Ovary (tissue), 10 donors: ENCODE measurements at places on chromosomes 16 and 17. TPM values are rescaled to one million over a fixed set of nuclear protein-coding genes. Genes with fewer than 3 reads are reported as not detected.

Gene RUSF1
- 91.2 TPM for total RNA-seq

Gene CBFB
- 58.3 TPM for total RNA-seq

DNA sequence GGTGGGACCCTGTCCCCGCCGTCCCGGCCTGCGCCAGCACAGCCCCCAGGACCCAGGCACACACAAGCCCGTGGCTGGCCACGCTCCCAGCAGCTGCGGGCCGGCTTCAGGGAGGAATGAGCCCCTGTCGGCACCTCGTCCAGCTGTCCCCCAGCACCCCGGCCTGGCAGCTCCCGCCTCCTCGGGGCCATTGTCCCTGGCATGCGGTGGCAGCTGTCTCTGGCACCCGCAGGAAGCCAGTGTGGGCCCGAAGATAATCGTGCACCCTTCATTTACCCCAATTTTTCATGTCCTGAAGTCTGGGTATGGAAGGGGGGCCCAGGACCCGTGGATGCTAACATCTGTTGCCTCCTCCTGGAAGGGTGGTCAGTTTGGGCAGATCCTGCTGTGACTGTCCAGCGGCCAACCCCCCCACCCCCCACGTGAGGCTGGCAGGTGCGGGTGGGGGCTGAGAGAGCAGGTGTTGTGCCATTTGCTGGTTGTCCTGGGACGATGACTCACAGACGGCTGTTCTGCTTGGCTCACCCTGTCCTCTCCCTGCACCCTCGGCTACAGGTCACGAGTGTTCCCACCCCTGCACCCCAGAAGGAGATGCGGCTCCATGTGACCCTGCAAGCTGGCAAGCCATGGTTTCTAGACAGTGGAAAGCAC is 4.0 kb upstream of the LMF1 start:
- no peak for DNase-seq
- no peak overlapping the region for H3K27ac ChIP-seq
- no peaks in the 10 kb centered on the region for H3K27me3 ChIP-seq
- H3K4me1 ChIP-seq, result peaks cover 16% of the 10 kb centered on the region
- no peak overlapping the region for H3K4me3 ChIP-seq

Gene CCR7
- 0.37 TPM for total RNA-seq

- DNase-seq, result no peak
- H3K4me1 ChIP-seq, result peaks cover 10% of the 10 kb centered on the region
- no peaks in the 10 kb centered on the region for H3K36me3 ChIP-seq
- H3K4me3 ChIP-seq, result no peak overlapping the region
- no peak overlapping the region for H3K27ac ChIP-seq
Measured at GRCh38 chr17:44008205-44008909, 3.9 kb downstream of the NAGS start.

GRCh38 chr17:6780001-6780400 is 4.0 kb downstream of the FBXO39 start:
- no peaks in the 10 kb centered on the region for H3K27me3 ChIP-seq
- no peak overlapping the region for H3K27ac ChIP-seq
- no peak for DNase-seq
- H3K4me3 ChIP-seq, result no peak overlapping the region

Gene KRT40
- total RNA-seq, result not detected

GRCh38 chr17:39628655-39629493 is 2.1 kb downstream of the PPP1R1B start:
- no peak for DNase-seq
- H3K4me3 ChIP-seq, result no peak overlapping the region
- H3K27ac ChIP-seq, result no peak overlapping the region
- H3K27me3 ChIP-seq, result no peaks in the 10 kb centered on the region
- no peaks in the 10 kb centered on the region for H3K36me3 ChIP-seq

DNA sequence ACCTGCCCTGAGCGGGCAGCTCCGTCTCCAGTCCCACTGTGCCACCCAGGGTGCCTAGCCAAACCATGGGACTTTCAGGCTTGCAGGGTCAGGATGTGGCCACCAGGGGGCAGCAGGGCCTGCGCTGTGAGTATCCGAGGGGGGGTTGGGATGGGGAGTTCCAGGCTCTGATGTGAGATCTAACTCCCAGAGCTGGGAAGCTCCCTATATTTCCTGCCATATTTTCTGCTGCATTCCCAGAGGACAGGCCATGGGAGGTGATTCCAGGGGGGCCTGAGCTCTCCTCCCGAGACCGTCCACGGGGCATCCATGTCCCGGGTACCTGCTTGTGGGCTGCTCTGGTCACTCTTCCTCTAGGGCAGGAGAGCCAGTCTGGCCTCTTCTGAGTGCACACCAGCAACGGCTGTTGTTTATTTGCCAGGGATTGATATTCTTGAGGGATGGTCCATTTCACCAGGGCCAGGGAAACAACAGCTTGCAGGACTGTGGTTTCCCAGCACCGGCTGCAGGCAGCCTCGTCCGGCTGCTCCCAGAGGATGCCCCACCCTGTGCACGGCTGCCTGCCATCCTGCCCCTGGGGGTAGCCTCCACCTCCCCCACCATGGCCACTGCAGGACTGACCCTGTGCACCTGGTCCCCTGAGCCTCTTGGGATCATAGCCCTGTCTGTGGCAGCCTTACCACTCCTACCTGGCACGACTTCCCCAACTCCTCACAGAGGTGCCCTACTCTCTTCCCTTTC is 1.2 kb downstream of the GPR142 start:
- H3K4me3 ChIP-seq, result no peak overlapping the region
- no peaks in the 10 kb centered on the region for H3K27me3 ChIP-seq
- H3K27ac ChIP-seq, result no peak overlapping the region
- H3K36me3 ChIP-seq, result no peaks in the 10 kb centered on the region
- DNase-seq, result peak; percentile 71

DNA sequence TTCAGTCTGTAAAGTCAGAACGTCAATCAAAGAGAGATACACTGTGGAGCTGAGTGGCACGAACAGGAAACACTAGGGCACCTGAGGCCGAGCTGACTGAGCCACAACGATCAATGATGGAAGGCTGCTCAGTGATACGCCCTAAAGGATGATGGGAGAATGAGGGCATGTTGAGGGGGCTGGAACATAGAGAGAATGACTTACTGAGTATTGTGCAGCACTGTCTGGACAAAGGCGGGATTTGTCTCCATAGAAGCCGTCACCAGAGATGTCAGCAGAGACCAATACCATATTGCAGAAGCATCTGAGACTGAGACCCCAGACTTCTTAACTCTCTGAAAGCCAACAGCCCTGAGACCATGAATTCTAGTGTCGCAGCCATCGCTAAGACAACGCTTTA is 33.4 kb downstream of the ZZEF1 start:
- H3K36me3 ChIP-seq, result no peaks in the 10 kb centered on the region
- H3K4me1 ChIP-seq, result no peaks in the 10 kb centered on the region
- H3K4me3 ChIP-seq, result no peak overlapping the region

Gene DHRS7C
- total RNA-seq, result not detected

DNA sequence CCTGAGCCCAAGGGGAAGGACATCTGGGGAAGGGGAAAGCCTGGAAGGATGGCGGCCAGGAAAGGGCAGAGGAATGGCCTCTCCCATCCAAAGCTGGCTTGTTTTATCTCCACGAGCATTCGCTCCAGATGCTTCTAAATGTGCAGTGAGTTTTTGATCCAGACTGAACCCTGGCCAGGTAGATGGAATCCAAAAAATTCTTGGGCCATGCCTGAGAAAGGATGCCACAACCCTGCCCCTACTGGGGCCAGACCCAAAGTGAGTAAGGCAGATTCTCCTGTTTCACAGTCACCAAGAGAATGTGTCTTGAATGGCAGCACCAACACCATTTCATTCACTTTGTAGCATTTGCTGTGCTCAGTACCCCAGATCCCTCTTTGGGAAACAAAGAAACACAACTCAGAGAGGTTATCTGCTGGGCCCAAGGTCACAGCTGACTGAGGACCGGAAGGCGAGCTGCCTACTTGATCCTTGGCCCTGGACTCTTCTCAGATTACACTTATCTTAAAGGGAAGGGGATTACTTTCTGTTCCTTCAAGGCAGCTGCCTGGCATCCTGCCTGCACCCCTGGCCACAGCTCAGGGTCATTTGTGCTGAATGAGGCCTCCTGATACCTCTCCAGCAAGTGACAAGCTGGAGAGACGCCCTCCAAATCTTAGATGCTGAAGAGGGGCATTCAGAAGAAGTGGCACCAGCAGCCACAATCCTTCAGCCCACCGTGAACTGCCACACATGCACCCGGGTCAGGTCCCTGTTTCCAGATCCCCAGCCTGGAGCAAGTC is 3.6 kb downstream of the LRRC75A start:
- DNase-seq, result no peak
- H3K4me1 ChIP-seq, result peaks cover 31% of the 10 kb centered on the region
- no peak overlapping the region for H3K27ac ChIP-seq

Gene GJC1
- 5.6 TPM for total RNA-seq

GRCh38 chr17:55737976-55738501 is 12.8 kb upstream of the PCTP start:
- no peak overlapping the region for H3K4me3 ChIP-seq
- no peaks in the 10 kb centered on the region for H3K36me3 ChIP-seq
- H3K4me1 ChIP-seq, result no peaks in the 10 kb centered on the region
- H3K27ac ChIP-seq, result no peak overlapping the region
- H3K27me3 ChIP-seq, result no peaks in the 10 kb centered on the region
- DNase-seq, result no peak

Gene ZP2
- not detected for total RNA-seq

Gene HOXB5
- 0.45 TPM for total RNA-seq

GRCh38 chr16:81647527-81647926 is 131.6 kb upstream of the PLCG2 start:
- peaks cover 8% of the 10 kb centered on the region for H3K4me1 ChIP-seq
- no peak overlapping the region for H3K27ac ChIP-seq
- no peak overlapping the region for H3K4me3 ChIP-seq

DNA sequence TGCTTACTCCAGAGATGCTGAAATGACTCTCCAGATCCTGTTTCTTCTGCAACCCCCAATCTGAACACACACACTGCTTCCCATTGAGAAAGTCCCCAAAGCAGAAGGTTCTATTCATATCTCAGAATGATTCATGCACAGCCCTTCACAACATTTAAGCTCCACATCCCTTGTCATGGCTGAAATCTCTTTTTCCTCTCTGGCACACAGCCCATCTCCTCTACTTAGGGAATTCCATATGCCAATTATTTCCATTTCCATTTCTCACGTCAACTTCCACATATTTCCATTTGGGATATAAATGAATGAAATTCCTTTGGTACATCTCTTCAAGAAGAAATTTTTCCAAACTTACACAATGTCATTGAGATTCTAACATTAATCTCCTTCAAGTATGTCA is 119.6 kb downstream of the CDH11 start:
- peaks cover 2% of the 10 kb centered on the region for H3K4me1 ChIP-seq
- no peak overlapping the region for H3K27ac ChIP-seq
- H3K4me3 ChIP-seq, result no peak overlapping the region

Gene ACSM2A
- not detected for total RNA-seq

Gene C17orf50
- not detected for total RNA-seq

Gene KRTAP4-5
- not detected for total RNA-seq

Gene TEKT5
- total RNA-seq, result not detected

Gene KRTAP3-1
- total RNA-seq, result not detected

DNA sequence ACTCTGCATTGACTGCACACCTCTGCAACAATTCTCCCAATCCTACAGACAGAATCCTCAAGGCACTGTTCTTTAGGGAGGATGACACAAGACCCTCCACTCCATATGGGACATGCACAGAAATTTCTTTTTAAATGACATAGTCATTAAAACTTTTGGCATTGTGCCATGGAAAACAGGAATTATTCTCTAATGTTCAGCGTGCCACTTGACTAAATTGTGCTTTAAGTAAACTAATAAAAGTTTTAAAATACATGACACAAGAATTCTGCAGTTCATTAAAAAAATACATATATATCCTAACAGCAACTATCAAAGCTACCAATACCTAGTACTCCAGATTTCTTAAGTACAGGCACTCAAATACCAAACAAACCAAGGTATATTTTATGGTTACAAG is 16.0 kb downstream of the CEP112 start:
- H3K4me3 ChIP-seq, result no peak overlapping the region
- no peak overlapping the region for H3K27ac ChIP-seq
- H3K36me3 ChIP-seq, result no peaks in the 10 kb centered on the region
- no peaks in the 10 kb centered on the region for H3K27me3 ChIP-seq

- no peak overlapping the region for H3K4me3 ChIP-seq
- no peaks in the 10 kb centered on the region for H3K36me3 ChIP-seq
- peak; percentile 35 for DNase-seq
- H3K4me1 ChIP-seq, result peaks cover 5% of the 10 kb centered on the region
- peak overlapping the region; percentile 26 for H3K27ac ChIP-seq
Measured at GRCh38 chr16:79970551-79971236, 370.2 kb upstream of the MAF start.

DNA sequence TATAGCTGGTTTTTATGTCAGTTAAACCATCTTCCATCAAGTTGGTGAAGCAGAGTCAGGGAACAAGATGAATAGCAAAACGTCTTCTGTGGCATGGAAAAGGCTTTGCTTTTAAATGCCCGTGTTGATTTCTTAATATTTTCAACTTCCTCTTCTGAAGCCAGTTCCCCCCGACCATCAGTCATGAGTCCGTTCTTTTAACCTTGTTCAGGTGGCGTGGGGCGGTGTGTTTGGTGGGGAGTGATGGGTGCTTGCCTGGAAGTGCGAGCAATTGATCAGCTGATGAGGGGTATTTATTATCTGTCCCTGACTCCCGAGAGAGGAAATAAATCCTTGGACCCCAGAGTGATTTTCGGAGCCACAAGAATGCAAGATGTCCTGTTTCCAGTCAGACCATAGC is 147.1 kb downstream of the WWOX start:
- H3K27ac ChIP-seq, result no peak overlapping the region
- no peaks in the 10 kb centered on the region for H3K27me3 ChIP-seq
- no peak for DNase-seq
- no peaks in the 10 kb centered on the region for H3K36me3 ChIP-seq
- peaks cover 3% of the 10 kb centered on the region for H3K4me1 ChIP-seq

DNA sequence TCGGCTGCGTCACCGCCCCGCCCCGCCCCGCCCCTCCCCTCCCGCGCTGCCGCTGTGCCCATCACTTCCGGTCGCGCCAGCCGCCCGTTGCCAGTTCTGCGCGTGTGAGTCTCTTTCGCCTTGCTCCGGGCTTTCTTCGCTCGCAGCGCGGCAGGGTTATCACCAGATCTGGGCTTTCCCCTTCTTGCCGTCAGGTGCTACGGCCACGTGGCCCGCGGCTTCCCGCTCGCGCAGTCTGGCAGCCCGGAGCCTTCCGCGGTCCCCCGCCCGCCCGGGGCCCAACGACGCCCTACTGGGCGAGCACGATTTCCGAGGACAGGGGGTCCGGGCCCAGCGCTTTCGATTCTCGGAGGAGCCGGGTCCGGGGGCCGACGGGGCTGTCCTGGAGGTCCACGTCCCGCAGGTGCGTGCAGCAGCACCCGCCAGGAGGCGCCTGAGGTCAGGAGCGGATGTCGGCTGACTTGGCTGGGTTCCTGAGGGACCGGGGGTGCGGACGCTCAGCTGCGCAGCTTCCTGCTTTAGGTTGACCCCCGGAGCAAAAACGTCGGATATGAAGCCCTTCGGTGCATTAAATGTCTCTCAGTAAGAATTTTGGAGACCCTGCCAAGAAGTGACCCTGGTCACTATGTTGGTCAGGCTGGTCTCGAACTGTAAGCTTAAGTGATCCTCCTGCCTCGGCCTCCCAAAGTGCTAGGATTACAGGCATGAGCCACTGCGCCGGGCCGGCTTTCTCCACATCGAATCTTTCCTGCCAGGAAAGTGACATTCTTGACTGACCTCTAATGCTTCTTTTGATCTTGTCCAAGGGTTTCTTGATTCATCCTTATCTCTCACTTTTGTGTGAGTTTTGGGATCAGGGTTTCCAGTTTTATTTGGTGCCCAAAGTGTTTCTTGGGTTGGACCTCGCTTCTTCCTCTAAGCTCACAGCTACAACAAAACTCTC is at the start of gene METTL23:
Gene METTL23, plus strand, starts transcription at position 64 of the 943 bp plus-strand sequence. CDS start 2,872 bp downstream, outside the sequence.
- peak within 1 kb of the TSS; percentile 97 for H3K27ac ChIP-seq
- DNase-seq, result peak; percentile 90
- no peaks in the 10 kb centered on the region for H3K36me3 ChIP-seq
- no peaks in the 10 kb centered on the region for H3K27me3 ChIP-seq

- peak; percentile 64 for DNase-seq
- no peaks in the 10 kb centered on the region for H3K36me3 ChIP-seq
- H3K27ac ChIP-seq, result no peak overlapping the region
- peaks cover 2% of the 10 kb centered on the region for H3K4me1 ChIP-seq
Measured at GRCh38 chr16:73232555-73233328, 184.8 kb upstream of the ZFHX3 start.
